Left lung (tissue), 14 donors: ENCODE measurements at places on chromosomes 1 and 21. TPM values are rescaled to one million over a fixed set of nuclear protein-coding genes. Genes with fewer than 3 reads are reported as not detected.
A peak's percentile ranks its signal among the peaks of the same experiment; 100 is the strongest.

GRCh38 chr1:94025383-94026340 is 95.3 kb downstream of the ABCA4 start:
- peak; percentile 70 for DNase-seq

The C1orf87 gene
- total RNA-seq: 0.44 TPM

The GBP5 gene
- 3.0 TPM for total RNA-seq

DNA sequence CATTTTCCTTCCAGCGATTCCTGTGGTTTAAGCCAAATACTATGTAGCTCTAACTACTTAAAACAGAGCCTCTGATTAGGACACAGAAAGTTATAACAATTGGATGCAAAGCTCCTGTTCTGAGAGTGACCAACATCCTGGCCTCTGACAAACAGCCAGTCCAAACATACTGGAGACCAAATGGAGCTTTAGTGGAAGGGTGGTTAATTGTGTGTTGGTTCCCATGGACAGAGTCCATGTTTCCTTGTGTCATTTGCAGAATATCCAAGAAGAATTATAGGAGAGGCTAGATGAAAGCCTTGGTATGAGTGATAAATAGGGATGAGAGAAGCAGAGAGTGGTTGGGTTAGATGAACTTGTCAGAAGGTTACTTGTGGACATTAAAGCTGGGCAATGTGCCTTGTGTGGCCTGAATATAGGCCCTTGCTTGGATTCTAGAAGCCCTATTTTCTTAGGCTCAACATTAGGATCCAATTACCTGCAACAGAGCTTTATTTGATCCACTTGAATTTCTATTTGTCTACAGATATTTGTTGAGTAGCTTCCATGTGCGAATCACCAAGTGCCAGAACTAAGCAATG is 180.5 kb upstream of the GORAB start:
- DNase-seq: no peak

GRCh38 chr1:65457868-65458267 is 37.4 kb downstream of the LEPR start:
- DNase-seq: no peak

The MSTO1 gene
- 27.2 TPM for total RNA-seq

GRCh38 chr1:209398313-209398991 is 185.1 kb upstream of the CAMK1G start:
- peak; percentile 9 for DNase-seq

DNA sequence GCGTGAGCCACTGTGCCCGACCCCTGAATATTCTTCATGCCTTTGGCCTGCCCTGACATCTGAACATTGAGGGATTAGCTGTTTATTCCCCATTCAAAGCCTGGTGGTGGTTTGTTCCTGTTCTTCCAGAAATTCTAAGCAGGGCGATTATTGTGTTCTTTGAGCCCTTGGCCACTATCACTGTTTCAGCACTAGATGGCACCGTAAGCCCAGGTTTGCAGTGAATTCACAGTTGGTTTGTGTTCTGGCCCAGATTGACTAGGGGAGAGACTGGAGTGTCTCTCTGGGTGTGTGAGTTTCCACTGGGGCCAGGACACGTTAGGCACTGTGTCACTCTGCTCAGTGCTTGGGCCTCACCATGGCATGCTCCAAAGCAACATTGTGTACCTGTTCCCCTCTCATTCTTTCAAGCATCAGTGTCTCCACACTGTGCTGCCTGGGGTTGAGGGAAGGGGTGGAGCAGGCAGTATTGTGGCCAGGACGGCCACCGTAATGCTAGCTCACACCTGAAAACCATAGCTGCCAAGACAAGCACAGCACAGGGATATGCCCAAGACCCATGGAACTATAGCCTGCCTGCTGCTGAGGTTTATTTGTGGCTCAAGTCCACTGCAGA is 52.7 kb downstream of the PKN2 start:
- no peak for DNase-seq
